Activated CD4-positive, alpha-beta T cell treated with anti-CD3 and anti-CD28 coated beads, Interleukin-2, amount 10 ng/mL, durations not matched to agents 24 days and 14 days (primary cell): ENCODE measurements at places on chromosomes 16 and 17.

- no peaks in the 10 kb centered on the region for H3K27me3 ChIP-seq
- DNase-seq: no peak
- H3K4me1 ChIP-seq: peaks cover 37% of the 10 kb centered on the region
- H3K27ac ChIP-seq: peak overlapping the region; percentile 1
- H3K36me3 ChIP-seq: peaks cover 31% of the 10 kb centered on the region
- H3K4me3 ChIP-seq: no peak overlapping the region
These were observed 35.3 kb downstream of the LDHD start for GRCh38 chr16:75081179-75081859.

DNA sequence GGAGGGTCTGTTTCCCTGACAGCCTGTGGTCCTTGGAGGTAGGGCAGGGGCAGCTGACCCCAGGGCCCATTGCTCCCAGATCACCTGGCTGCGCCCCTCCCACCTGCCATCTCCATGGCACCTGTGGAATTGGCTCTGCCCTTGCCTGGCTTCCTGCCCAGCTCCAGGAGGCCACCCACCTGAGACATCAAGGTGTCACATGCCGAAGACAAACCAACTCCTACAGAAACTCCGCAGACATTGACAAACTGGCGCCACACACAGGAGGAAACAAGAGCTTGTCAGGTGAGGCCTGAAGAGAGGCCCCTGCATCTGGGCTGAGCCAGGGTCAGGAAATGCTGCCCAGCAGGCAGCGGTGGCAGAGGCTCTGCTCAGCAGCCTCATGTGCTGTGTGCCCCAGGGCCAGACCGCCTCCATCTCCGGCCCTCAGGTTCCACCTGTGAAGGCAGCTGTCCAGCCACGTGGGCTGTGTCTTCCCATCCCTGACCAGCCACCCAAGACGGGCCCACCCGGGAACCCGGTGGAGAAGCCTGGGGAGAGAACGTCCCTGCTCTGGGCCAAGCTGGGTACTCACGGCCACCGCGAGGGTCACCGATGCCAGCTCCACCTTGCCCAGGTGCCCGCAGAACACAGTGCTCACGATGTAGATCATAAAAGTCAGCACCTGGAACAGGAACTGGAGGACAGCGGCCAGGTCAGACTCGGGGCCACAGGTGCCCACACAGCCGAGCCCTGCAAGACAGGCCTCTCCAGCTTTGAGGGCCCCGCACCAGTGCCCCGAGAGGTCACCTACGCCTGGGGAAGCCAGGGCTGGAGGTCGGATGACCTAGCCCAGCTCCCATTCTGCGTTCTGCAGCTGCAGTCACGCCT, 1.6 kb downstream of the SLC47A2 start:
- H3K4me3 ChIP-seq: no peak overlapping the region
- H3K36me3 ChIP-seq: no peaks in the 10 kb centered on the region
- DNase-seq: no peak

GRCh38 chr17:63295839-63296590, 150.1 kb downstream of the CYB561 start:
- no peak for DNase-seq
- no peaks in the 10 kb centered on the region for H3K4me1 ChIP-seq
- no peak overlapping the region for H3K27ac ChIP-seq
- H3K27me3 ChIP-seq: no peaks in the 10 kb centered on the region
- H3K4me3 ChIP-seq: no peak overlapping the region
- H3K36me3 ChIP-seq: no peaks in the 10 kb centered on the region

DNA sequence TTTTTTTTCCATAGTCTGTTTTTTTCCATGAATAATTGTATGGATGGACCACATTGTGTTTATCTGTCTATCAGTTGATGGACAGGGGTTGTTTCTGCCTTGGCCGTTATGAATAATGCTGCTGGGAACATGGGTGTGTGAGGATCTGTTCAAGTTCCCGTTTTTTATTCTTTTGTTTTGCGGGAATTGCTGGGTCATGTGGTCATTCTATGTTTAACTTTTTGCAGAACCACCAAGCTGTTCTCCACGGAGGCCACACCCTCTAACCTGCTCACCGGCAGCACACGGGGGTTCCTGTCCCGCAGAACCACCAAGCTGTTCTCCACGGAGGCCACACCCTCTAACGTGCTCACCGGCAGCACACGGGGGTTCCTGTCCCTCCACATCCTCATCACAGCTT, 5.9 kb upstream of the MSLN start:
- no peak overlapping the region for H3K4me3 ChIP-seq
- no peaks in the 10 kb centered on the region for H3K36me3 ChIP-seq
- peaks cover 10% of the 10 kb centered on the region for H3K27me3 ChIP-seq
- H3K27ac ChIP-seq: no peak overlapping the region
